GM06990 (cell line): ENCODE measurements at places on chromosomes 3 and 15.

DNA sequence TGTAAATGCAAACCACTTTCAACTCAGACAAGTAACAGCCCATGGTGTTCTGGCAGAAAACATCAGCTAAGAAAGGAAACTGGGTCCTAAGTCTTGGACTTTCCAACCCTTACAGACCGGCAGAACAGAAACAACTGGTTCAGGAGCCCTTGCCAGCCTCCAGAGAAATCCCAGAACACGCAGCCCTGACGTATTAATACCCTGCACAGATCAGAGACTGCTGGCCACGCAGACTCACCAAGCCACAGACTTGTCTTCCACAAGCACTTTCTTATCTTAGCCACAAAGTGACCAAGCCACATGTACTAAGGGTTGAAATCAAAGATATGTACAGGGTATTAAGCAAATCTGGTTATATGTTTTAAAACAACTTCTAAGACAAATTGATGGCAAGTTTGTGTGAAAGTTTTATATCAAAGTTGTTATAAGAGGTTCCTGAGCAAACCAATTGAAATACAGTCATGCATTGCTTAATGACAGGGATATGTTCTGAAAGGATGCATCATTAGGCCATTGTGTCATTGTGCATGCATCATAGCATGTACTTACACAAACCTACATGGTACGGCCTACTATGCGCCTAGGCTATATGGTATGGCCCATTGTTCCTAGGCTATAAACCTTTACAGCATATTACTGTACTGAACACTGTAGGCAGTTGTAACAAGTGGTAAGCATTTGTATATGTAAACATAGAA is 36.8 kb downstream of the BTD start:
- DNase-seq: no peak

- DNase-seq: no peak
Observed at GRCh38 chr3:62935793-62936192, 60.6 kb upstream of the CADPS start.

DNA sequence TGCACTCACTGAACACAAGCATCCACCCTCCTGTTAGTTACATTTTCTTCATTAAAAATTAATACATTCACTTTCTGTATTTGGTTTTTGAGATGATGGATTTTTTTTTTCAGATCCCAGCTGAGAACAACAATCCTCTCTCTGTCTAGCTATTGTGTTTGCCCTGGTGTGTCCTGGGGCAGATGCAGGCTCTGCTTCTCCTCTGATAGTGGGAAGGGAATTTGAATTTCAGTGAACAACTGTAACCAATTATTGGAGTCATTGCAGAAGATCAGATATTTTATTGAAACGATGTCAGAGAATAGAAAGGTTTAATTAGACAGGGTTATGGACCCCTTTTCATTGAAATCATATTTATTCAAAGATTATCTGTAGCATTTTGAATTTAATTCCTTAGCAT is 33.1 kb upstream of the RYR3 start:
- no peak for DNase-seq

DNA sequence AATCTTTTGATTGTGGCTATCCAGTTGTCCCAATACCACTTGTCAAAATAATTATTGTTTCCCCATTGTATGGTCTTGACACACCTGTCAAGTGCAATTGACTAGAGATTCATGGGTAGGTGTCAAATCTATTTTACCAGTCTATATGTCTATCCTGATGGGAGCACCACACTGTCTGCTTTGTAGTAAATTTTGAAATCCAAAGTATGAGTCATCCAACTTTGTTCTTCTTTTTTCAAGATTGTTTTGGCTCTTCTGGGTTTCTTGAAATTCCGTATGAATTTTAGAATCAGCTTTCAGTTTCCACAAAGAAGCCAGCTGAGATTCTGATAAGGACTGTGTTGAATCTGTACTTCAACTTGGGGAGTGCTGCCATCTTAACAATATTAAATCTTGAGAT is 71.9 kb downstream of the CSNK1G1 start:
- no peak for DNase-seq

DNA sequence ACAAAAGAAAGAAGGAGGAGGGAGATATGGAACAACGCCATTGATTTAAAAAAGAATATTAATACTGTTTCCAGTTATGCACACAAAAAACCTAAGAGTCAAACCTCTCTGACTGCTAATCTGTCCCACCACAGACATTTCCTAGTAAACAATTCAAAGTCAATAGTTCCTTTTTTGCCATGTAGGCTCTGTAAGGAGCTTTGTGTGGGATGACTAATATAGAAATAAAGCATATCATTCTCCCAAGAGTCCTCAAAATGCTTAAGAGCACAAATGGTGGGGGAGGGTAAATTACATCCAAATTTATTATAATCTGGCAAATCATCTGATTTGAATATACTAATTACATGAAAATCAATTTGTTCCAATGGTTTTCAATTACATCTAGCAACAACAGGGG is 155.9 kb upstream of the CNTN4 start:
- DNase-seq: no peak

- DNase-seq: no peak
Observed at GRCh38 chr3:116339441-116340028, 105.8 kb downstream of the LSAMP start.

GRCh38 chr3:56192001-56192400 is 276.3 kb downstream of the ERC2 start:
- DNase-seq: no peak

DNA sequence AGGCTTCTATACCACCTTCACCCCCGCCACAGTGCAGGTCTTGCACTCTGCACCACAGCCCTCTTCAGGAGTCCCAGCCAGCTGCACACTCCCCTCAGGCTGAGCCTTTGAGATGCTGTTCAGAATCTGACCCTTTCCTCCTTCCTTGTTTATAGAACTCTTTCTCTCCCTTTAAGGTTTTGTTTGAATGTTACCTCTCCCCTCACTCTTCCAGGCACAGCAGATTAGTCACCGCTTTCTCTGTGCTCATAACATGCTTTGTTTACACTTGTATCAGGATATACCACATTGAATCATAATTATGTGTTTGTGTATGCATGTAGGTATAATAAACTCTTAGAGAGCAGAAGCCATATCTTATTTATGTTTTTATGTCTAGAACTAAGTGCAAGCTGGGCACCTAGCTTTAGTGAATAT is 168.4 kb upstream of the BCL6 start:
- no peak for DNase-seq

GRCh38 chr3:113802795-113803455 is 35.7 kb upstream of the GRAMD1C start:
- DNase-seq: no peak

GRCh38 chr3:42960282-42960681 is 18.8 kb upstream of the GASK1A start:
- no peak for DNase-seq

DNA sequence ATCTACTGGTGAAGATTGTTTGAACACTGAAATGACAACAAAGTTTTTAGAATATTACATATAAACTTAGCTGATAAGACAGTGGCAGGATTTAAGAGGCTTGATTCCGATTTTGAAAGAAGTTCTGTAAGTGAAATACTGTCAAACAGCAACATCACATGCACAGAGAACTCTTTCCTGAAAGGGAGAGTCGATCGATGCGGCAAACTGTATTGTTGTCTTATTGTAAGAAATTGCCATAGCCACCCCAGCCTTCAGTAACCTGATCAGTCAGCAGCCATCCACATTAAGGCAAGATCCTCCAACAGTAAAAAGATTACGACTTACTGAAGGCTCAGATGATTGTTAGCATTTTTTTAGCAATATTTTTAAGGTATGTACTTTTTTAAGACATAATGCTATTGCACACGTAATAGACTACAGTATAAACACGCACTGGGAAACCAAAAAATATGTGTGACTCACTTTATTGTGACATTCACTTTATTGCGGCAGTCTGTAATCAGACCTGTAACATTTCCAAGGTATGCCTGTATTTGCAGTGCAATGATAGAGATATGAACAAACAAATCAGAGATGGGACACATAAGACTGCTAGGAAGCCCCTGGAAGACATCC is 225.6 kb upstream of the UBE2E1 start:
- no peak for DNase-seq

GRCh38 chr3:105580296-105580965 is 213.7 kb downstream of the ALCAM start:
- no peak for DNase-seq

DNA sequence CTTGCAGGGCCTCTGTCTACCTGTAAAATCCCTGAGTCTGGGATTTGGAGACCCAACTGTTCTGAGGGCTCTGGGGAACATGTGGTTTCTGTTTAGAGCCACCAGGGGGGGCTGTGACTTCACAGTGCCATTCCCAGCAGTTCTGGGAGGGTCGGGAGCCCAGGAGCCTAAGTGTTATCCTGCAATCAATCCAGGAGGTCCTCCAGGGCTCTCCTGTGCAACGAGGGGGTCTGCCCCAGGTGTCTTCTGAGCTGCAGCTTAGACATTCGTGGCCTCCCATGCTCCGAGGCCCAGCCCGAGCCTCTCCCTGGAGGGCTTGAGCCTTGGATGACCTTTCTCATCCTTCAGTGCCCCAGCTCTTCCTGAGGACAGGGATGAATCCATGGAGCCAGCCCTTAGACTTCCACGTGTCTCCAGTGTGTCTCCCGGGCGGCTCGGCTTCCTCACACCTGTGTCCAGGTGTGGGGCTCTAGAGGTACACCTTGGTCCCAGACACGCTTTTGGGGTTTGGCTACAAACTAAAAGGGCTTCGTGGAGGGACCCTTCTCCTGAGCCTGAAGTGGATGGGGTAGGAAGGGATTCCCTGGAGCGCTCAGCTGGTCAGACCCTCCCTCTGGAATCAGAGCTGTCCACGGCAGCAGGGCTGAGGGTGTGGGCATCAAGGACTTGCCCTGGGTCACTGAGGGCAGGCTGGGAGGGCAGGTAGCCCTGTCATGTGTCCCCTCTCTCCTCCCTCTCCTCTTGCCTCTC is 20.3 kb upstream of the ABTB1 start:
- DNase-seq: no peak

- DNase-seq: no peak
Observed at GRCh38 chr15:77186594-77187011, 115.7 kb upstream of the TSPAN3 start.

DNA sequence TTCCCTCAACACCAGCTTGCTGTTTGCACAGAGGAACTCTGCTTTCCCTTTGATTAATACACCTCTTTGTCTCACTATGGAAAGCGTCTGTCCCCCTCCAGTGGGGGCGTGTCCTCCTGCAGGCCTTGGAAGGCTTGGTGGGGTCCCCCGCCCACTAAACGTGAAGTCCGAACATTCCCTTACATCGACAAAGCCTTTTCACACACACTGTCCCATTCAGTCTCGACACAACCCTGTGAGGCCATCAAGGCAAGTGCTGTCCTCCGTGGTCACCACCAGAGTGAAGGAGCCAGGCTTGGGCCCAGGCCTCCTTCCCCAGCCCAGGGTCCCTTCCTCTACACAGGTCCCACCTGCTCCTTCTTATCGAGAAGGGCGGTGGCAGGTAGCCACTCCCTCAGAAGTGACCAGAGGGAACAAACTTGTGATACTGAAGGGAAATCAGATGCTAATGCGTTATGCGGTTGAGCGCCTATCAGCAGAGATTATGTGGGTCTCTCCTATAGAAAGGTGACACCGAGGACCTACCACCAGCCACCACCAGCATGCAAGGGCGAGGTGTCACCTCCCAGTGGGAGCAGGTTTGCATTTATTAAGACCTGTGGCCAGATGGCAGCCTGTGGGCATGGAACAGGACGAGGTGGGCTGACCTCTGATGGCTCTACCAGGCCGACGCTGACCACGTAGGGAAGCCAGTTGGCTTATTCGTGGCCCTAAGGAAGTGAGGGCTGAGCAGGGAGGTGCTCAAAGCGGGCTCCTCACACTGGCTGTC is 6.6 kb downstream of the NRROS start:
- no peak for DNase-seq

DNA sequence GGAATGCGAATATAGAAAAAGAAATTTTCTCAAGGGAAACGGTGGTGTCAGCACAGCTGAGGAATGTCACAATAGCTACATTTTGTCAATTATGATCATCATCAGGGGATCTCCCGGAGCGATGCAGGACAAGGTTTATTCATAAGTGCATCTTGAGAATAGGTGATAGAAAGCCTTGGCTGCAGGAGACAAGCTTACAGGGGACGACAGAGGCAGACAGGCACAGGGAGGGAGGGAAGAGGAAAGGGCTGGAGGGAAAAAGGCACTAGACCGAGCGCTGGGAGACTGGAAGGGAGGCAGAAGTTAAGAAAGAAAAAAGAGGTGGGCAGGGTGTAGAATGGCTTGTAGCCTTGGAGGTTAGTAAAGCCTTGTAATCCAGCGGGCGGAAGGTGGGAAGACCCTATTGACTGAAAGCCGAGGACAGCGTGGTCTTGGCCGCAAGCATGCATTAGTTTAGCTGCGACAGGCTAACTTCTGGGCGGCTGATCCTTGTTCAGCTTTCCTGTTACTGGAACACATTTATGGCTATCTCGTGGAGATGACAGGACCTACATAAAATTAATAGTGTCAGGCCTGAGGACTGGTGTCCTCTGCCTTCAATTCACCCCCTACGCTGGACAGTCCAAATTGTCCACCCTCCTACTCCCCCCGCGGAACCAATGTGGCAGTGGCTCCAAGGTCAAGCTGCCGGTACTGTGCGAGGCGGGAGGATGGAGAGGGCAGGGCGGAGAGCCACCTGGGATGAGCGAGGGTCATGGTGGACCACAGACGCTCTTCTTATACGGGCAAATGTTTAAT is 1.4 kb upstream of the NECTIN3 start:
- no peak for DNase-seq

DNA sequence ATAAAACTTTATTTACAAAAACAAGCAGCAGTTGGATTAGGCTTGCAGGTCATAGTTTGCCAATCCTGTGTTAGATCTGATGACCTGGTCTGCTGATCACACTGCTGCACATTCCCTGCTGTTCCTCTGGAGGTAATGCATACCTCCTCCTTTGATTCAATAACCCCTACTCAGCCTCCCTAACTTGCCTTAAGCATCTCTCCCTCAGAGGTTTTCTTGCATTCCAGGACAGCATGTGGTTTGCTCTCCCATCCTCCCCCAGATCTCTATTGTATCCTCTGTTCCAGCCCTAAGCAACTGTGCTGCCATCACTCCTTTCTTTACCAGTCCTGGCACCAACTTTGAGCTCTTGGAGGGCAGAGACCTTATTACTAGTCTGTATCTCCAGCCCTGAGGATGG is 63.4 kb downstream of the CACNA2D3 start:
- DNase-seq: no peak
